ENCODE measurements at places on chromosomes 2 and 18. TPM values are rescaled to one million over a fixed set of nuclear protein-coding genes. Genes with fewer than 3 reads are reported as not detected.
A peak's percentile ranks its signal among the peaks of the same experiment; 100 is the strongest.

- DNase-seq = peak; percentile 33
Observed at GRCh38 chr18:23099621-23100020, 35.7 kb upstream of the CABLES1 start.

DNA sequence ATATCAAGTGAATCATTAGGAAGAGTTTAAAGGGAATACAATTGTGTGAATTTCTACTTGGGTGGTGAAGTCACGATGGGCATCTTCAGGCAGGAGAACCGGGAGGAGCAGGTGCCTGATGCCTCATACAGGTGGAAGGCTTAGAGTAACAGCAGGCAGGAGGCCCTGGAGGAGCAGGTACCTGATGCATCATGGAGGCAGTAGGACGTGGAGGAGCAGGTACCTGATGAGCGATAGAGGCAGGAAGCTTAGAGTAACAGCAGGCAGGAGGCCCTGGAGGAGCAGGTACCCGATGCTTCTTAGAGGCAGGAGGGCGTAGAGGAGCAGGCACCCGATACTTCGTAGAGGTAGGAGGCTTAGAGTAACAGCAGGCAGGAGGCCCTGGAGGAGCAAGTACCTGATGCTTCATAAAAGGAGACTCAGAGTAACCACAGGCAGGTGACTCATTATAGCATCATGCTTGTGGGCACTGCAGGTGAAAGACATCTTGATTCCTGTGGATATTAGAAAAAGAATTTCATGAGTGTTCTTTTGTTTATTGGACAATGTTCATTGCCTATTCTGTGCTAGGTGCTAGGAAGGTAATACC is 133.9 kb downstream of the ATP9B start:
- DNase-seq = no peak

DNA sequence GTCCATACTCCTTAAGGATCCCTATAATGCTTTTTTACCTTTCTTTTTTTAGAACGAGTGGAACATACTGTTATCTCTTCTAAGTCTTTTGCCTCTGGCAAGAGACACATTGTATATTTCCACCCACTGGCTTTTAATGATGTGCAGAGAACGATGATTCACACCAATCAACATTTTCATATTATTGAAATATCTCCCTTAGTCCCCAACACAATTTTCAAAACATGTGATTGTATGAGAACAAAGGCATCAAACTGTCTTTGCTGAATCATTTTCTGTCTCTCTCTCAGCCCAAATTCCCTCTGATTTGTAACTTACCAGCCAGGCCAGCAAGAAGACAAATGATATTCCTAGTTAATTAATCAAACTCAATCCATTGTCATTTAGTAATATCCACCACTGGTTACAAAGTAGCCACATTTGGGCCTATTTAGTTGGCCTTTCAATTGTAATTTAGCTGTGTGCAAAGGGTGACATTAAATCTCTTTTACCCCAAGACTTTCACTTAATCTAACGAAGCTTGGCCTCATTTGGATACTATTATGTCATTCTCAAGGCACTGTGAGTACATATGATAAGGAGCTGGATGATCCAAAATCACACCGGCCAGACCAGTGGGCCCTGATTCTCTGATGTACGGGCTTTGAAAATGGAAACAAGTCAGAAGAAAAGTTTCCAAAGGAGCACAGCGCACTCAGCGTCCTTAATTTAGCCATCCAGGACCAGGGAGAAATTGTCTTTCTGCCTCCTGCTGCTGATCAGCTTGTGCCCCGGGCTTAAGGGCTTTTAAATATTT is 185.1 kb downstream of the SCG2 start:
- DNase-seq = no peak

- DNase-seq = no peak
Observed at GRCh38 chr18:72799106-72799505, 68.7 kb downstream of the NETO1 start.

DNA sequence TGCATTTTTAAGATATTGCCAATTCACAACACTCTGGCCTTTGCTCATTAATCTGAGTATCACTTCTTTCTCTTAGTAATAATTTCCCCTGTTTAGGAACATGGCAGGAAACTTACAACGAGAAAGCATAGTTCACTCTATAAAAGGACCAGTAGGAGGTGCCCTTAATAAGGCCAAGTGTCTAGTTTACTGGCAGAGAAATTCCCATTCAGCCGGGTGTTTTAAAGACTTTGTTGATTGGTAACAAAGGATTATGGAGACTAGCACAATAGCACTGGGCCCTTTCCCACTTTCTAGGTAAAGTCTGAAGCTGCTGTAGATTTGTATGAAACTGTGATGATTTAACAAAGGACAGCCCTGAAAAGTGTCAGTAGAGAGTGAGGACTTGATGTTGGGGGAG is 3.1 kb downstream of the DCC start:
- DNase-seq = no peak

DNA sequence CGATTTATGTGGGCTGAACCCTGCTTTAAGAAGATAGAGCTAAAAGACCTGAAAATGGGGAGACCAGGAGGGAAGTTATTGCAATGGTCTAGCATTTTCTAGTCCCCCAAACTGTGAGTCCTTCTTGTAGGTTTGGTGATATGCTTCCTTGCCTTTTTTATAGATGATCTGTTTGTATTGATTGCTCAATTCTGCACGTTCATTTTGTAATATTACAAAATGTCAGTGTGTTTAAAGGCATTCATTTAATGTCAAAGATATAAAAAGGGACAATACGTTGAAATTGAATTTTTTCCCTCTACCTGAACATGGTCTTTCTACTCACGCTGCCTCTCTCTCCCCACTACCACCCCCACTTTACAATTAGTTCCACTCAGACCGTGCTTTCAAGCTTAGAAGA is 5.6 kb upstream of the FIGN start:
- no peak for DNase-seq

GRCh38 chr2:20565101-20565622 is 85.7 kb downstream of the HS1BP3 start:
- DNase-seq = no peak

DNA sequence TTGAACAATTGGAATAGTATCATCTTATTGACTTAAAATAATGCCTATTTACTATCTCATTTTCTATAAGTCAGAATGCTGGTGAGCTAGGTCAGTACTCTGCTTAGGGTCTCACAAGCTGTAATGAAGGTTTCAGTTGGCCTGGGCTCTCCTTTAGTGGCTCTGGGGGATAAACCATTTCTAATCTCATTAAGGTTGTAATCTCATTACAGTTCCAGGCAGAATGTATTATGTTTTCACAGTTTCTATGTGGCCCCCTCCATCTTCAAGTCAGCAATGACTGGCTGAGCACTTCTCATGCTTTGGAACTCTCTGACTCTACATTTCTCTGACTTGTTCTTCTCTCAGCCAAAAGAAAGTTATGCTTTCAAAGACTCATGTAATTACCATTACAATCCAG is 163.1 kb downstream of the CCDC178 start:
- no peak for DNase-seq

GRCh38 chr2:176118601-176119339 is 2.2 kb downstream of the HOXD10 start:
- peak; percentile 90 for DNase-seq

DNA sequence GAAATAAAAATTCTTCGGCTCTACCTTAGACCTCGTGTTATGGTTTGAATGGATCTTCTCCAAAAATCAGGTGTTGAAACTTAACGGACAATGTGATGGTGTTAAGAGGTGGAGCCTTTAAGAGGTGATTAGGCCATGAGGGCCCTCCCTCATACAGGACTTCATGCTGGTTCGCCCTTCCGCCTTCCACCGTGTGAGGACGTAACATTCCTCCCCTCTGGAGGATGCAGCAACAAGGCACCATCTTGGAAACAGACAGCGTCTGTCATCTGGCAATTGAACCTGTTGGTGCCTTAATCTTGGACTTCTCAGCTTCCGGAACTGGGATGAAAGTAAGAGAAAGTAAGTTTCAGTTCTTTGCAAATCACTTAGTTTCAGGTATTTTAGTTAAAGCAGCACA is 126.3 kb upstream of the SPRED2 start:
- no peak for DNase-seq

GRCh38 chr2:36389091-36389564 is 33.5 kb downstream of the CRIM1 start:
- DNase-seq = peak; percentile 58

DNA sequence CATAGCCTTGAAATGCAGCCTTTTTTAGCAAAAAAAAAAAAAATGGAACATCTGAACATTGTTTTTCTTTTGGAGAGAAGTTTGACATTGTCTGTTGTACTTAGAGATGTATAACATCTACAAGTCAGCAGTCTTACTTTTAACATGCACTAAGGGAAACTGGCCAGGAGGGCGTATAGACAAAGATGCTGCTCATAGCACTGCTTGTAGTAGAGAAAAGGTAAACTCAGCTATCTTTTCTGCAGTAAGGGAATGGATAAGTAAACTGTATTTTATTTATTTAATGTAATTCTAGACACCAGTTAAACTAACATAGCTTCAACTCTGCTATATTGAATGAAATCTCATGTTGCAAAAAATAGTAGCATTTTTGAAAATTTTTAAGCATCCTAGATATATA is 489.6 kb downstream of the PTPRM start:
- DNase-seq = no peak

- DNase-seq = peak; percentile 77
Observed at GRCh38 chr2:1546023-1546591, 132.8 kb downstream of the TPO start.

DNA sequence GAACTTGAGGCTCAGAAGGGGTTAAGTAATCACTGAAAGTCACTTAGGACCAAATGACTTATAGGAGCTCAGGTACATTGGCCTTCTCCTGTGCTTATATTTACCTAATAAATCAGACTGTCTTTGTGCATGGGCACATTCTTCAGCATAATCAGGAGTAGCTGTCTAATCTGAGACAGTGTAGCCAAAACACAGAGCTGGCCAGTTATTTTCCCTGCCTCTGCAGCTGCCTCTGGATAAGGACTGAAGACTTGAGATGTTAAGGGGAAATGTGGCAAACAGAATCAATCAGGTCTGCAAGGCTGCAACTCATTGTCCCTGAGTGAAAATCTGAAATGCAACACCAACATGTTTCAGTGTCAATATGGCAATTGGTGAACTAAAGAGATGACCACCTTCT is 1.5 kb downstream of the FSHR start:
- no peak for DNase-seq

DNA sequence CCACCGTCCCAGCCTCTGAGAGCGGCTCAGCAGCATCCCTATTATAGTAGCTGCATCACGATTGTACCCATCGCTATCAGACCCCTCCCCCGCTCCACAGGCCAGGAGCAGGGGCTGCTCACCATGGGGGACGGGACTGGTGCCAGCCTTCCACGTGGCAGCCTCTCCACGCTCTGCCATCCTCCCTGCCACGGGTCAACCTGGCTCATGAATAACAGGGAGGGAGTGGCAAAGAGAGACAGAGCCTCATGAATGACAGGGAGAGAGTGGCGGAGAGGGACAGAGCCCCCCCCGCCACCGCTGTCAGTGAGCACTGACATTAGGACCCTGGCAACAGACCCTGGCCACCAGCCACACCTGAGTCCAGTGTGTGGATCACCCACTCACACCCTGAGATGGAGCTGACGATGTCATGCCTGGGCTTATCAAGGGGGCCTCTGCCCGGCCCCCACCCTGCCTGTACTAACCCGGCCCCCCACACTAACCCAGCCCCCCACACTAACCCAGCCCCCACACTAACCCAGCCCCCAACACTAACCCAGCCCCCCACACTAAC is 16.9 kb downstream of the CROCC2 start:
- no peak for DNase-seq

DNA sequence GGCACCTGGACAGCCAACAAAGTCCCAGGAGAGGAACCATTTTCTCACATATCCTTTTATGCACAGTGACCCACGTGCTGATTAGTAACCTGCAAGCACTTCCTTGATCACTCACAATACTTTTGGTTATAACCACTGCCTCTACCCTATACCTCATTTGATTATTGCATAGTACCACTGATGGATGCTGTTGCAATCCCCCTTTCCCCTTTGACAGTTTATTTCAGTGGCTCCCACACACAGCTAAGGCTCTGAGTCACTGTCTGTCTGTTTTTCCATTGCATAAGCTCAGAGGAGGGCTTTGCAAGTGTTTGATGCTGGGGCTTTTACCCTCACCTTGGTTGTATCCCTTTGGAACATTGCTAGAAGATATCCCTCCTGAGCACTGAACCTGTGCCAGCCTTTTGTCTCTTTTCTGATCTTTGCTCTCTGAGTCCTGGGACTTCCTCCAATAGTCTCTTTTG is 101.7 kb upstream of the RBBP8 start:
- no peak for DNase-seq

GRCh38 chr2:169980001-169980400 is 152.7 kb downstream of the UBR3 start:
- no peak for DNase-seq

MPP4 gene
- total RNA-seq = 2.0 TPM

LRP2 gene
- not detected for total RNA-seq

ZNF521 gene
- total RNA-seq = 130 TPM

MARCO gene
- total RNA-seq = not detected

SESTD1 gene
- 25.2 TPM for total RNA-seq

PFN4 gene
- under 0.01 TPM for total RNA-seq

CRYGD gene
- total RNA-seq = not detected

RSAD2 gene
- total RNA-seq = 0.20 TPM

NT5C1B gene
- total RNA-seq = not detected

ASPRV1 gene
- under 0.01 TPM for total RNA-seq

LCT gene
- not detected for total RNA-seq

IL1R2 gene
- total RNA-seq = 0.22 TPM

DGKD gene
- 10.5 TPM for total RNA-seq

IL36G gene
- not detected for total RNA-seq
